ENCODE measurements at places on chromosomes 4 and X.

- no peak for DNase-seq
Observed at GRCh38 chr4:99457270-99457669, 22.1 kb upstream of the ADH7 start.

DNA sequence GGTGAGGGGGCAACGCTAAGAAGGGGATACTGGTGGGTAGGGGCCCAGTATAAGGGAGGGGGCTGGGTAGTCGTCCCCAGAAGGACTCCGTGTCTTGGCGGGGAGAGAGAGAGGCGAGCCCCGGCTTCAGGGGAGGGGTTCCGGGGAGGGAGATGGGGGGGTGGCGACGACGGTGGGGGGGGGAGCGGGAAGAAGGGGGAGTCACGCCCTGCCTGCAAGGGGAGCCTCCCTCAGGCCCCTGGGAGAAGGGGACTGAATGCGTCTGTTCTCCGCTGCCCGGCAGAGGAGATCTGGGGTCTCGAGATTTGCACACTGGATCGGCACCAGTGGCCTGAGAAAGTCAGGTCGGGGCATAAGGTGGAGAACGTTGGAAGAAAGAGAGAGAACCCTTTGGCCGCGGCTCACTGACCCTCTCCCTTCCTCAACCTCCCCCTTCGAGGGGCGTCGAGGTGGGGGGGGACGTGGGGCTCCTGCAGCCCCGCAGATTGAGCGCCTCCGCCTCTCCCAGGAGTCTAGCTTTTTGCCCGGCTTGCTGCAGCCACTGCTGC lies 609 bp upstream of the BCORL1 start:
- DNase-seq: no peak

GRCh38 chr4:96025011-96025410 lies 185.1 kb downstream of the PDHA2 start:
- DNase-seq: no peak

- DNase-seq: no peak
Observed at GRCh38 chrX:42450228-42450627, 327.7 kb downstream of the PPP1R2C start.

- DNase-seq: no peak
Observed at GRCh38 chrX:10395643-10396042, 224.7 kb downstream of the MID1 start.

DNA sequence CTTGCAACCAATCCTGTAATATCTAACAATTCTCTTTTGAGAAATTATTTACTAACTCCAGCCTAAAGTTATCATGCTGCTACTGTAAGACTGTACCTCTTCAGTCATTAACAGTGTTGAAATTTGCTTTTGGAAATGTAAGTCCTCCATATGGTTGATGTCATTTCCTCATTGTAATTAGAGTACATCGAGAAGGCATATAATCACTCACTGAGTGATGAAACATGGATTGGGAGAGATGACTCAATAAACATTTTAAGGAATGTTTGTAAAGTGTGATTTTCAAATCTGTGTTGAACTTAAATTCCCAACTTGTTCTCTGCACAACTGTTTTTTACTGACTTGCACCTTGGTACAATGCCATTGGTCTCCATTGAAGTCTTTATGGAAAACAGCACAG lies 61.2 kb downstream of the HMGB2 start:
- DNase-seq: no peak

GRCh38 chr4:149972407-149972806 lies 105.8 kb upstream of the DCLK2 start:
- DNase-seq: no peak

DNA sequence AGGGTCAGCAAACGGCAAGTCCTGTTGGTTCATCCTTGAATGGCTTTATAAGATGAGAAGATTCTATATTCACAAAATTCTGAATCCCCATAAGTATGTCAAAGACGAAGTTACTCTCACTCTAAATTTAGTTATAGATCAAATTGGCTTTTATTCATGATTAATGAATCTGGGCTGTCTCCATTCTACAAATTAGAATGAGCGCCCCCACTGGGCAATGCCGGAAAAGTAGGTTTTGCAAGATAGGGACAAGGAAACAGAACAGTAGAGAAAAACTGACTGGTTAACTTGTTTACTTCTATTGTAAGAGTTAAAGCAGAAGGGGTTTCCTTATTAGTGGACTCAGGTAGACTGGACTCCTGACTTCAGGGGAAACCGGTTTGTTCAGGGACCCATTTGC lies 100.3 kb downstream of the F11 start:
- no peak for DNase-seq

DNA sequence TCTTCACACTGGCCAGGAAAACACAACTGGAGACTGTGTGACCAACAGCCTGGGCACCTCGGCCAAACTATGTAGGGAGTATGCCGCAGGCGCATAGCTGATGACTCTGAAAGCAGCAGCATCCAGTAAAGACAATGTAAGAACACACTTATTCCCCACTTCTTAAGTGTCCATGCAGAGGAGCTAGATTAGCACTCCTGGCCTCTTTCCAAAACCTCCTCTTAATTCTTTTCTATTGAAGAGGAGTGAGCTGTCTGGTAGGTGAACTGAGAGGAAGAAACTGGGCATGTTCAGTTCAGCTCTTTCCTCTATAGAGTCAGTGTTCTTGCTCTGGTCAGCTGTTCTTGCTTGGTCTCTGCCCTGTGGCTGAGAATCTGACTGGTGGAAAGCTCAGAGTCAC lies 21.1 kb downstream of the NMU start:
- DNase-seq: no peak

All from chondrocyte (in vitro differentiated cells).